ENCODE measurements at places on chromosomes 7 and 10.

GRCh38 chr10:29895456-29895855 lies 163.9 kb downstream of the JCAD start:
- DNase-seq = peak; percentile 86

DNA sequence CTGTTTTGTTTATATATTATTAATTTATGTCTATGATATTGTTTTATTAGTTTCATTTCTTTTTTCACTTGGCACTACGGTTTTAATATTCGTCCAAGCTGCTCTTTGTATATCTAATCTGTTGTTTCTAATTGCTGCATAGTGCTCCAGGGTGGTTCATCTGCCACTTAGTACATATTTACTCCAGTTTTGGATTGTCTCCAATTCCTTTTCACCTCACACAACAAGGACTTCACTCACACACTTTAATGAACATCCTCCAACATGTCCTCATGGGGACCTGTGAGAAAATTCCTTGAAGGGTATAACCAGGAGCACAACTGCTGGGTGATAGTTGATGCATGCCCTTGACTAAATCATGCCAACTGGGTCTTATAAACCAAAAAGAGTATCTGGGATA lies 14.1 kb upstream of the NOC3L start:
- DNase-seq = no peak

DNA sequence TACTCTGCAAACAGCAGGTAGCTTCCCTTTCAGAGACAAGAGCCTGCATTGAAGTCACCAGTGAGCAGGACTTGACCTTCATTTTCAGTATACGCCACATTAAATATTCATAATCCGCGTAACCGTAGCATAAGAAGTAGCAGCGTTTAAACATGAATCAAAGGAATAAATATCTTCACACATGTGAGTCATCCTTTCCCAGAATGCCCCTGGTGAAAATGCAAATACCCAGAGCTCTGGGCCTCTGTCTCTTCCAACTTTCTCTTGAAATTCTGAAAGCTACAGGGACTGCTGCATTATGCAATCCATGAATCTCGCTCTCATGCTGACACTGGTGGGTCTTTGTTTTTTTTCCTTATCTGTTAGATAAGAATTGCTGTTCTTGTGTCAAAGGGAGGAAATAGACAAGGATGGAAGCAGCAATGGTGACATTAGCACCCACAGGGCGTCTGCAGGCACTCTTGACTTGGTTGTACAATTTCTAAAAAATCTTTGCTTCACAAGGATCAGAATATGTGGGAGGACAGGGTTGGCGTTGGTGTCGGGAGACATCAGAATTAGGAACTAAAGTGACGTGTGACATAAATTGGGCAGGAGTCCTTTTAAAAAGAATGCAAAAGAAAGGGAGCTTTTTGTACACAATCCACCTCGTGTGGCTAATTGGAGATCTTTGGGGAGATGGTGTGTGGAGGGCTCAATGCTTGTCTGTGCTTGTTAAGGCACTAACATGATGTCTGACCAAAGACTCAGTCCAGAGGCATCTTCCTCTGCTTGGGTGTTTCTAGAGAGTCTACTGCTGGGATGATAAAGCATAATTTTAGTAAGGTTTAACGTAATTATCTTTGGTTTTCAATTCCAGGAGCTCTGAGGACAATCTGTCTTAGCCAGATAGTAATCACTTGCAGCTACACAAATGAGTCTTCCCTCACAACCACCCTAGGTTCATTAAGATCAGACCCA lies 390.3 kb downstream of the KCNMA1 start:
- DNase-seq = no peak

GRCh38 chr7:137846549-137846826 lies 286 bp downstream of the DGKI start:
- peak; percentile 27 for DNase-seq

- DNase-seq = no peak
These were observed 20.7 kb downstream of the CCDC3 start for GRCh38 chr10:12980713-12981306.

- peak; percentile 29 for DNase-seq
These were observed 104.1 kb downstream of the ZNF467 start for GRCh38 chr7:149669121-149669818.

GRCh38 chr10:122486406-122487080 lies 25.2 kb downstream of the HTRA1 start:
- no peak for DNase-seq

DNA sequence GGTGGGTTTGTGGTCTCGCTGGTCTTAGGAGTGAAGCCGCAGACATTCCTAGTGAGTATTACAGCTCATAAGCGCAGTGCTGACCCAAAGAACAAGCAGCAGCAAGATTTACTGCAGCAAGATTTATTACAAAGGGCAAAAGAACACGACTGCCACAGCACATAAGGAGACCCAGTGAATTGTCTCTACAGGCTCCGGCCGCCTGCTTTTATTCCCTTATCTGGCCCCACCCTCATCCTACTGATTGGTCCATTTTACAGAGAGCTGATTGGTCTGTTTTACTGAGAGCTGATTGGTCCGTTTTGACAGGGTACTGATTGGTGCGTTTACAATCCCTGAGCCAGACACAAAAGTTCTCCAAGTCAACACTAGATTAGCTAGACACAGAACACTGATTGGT lies 82.1 kb downstream of the VIPR2 start:
- DNase-seq = no peak

GRCh38 chr7:90383422-90383821 lies 19.8 kb upstream of the CLDN12 start:
- DNase-seq = peak; percentile 79
